ENCODE measurements at places on chromosomes 13 and 19.

- no peak for DNase-seq
Observed at GRCh38 chr13:70769817-70770216, 661.6 kb upstream of the KLHL1 start.

- DNase-seq: no peak
Observed at GRCh38 chr19:52700673-52701072, 34.2 kb downstream of the ZNF611 start.

- no peak for DNase-seq
Observed at GRCh38 chr13:26584713-26585112, 27.2 kb downstream of the WASF3 start.

GRCh38 chr19:45499196-45500180, 1.2 kb downstream of the PPM1N start:
- no peak for DNase-seq

- no peak for DNase-seq
Observed at GRCh38 chr13:89610881-89611280, 1736.6 kb upstream of the MIR17HG start.

DNA sequence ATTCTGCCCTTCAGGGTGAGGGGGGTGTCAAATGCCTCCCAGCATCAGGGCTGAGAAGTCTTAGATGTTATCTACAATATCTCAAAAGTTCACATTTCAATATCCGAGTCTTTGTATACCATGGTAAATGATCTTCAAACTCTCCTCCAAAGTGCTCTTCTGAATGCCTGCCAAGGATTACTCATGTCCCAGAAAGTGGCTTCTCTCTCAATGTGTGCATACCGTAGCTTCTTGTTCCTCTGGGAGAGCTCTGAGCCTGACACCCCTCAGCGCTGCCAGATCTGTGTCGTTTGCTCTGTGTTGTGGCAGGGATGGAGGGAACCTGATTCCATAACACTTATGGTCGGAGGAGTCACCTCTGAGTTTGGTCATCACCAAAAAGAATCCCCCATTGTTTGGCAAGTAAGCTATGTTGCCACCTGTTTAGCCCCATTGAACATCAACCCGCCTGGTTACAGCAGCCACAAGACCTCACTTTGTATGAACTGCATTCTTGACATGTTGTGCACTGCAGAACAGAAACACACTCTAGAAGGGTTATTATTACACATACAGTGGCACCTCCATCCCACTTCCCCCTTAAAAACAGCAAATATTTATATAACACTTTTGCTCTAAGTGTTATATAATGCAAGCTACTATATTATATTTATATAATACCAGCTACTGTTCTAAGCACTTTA, 163.1 kb upstream of the MIR17HG start:
- no peak for DNase-seq

DNA sequence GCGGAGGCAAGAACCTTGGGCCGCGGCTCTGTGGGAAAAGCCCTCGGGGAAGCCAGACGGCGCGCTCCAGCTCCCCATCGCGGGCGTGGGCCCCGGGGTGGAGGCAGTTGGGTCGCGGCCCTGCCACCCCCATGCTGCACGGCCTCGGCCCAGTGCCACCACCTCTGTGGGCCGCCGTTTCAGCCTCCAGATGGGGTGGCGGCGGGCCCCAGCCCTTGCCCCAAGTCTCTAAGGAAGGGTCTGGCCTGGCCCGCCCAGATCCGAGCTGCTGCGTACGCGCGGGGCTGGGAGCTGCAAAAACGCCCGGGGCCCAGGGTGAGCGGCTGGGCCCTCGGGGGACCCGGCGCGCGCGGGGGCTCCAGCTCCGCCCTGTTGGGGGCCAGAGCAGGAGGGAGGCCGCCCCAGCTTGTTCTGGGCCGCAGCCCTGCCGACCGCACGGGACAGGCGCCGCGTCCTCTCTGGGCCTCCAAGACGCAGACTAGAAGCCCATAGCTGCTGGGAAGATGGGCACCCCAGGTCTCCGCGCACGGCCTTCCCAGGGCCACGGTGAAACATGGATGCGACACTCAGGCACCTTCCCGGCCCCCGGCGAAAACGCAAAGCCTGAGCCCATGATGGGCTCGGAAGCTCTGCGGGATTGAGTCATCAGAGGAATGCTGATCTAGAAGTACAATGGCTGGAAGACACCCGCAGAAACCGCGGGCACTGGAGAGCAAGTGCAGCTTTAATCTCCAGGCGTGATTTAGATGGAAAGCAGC, 110.1 kb downstream of the KCTD15 start:
- no peak for DNase-seq

DNA sequence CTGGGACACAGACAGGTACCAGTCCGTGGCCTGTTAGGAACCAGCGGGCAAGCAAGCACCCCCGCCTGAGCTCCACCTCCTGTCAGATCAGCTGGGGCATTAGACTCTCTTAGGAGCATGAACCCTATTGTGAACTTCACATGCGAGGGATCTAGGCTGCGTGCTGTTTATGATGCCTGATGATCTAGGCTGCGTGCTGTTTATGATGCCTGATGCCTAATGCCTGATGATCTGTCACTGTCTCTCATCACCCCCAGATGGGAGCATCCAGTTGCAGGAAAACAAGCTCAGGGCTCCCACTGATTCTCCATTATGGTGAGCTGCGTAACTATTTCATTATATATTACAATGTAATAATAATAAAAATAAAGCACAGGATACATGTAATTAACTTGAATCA, 3.6 kb downstream of the RASGRP4 start:
- DNase-seq: no peak

DNA sequence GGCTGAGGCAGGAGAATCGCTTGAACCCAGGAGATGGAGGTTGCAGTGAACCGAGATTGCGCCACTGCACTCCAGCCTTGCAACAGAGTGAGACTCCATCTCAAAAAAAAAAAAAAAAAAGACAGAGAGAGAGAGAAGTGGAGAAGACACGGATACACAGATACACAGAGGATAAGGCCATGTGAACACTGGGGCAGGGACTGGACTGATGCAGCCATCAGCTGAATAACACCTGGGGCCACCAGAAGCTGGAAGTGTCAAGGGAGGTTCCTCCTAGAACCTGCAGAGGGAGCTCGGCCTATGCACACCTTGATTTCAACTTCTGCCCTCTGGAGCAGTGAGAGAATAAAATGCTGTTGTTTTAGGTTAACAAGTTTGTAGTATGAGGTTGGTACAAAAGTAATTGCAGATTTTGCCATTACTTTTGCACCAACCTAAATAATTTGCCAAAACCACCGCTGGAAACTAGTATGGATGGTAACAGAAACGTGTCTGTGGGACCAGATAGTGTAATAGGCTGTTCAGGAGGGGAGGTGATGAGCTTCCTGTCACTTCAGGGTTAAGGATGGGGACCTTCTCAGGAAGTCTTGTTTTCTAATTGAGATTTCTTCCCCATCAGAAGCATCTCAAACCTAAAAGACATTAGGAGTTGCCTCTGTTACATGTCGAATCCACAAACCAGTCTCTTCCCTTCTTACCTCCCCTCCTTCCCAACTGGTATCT, 36.4 kb upstream of the IGSF23 start:
- no peak for DNase-seq

GRCh38 chr13:41597348-41598041, 140.1 kb downstream of the RGCC start:
- no peak for DNase-seq

GRCh38 chr19:15137777-15138176, 30.6 kb downstream of the SYDE1 start:
- no peak for DNase-seq

GRCh38 chr13:52862358-52863206, 14.1 kb upstream of the PCDH8 start:
- DNase-seq: no peak

DNA sequence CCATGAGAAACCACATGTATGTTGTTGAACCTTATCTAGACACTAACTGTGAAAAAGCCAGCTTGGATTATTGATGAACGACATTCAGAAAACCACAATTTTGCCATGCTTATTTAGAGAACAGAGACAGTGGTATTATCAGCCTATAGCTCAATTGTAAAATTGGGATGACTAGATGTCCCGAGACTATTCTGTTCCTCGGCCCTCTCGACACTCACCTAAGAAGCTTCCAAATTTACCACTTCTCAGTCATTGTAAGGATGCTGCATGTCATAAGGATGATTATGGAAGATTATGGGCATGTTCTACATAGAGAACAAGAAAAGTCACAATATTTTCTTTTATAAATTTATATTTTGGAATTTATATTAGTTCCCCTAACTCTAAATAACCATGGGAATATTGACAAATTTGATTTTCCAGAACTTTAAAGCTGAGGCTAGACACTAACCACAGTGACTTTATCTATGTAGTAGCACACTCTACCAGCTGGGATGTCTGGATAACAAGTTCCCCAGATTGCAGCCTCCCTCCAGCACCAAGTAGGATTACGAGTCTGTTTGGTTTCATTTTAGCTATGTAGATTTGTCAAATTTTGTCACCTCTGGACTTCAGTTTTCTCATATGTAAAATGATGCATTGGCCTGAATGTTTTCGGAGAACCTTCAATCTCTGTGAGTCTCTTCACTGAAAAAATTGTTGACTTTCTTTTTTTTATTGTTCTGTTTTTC, 513.6 kb downstream of the IRS2 start:
- no peak for DNase-seq

DNA sequence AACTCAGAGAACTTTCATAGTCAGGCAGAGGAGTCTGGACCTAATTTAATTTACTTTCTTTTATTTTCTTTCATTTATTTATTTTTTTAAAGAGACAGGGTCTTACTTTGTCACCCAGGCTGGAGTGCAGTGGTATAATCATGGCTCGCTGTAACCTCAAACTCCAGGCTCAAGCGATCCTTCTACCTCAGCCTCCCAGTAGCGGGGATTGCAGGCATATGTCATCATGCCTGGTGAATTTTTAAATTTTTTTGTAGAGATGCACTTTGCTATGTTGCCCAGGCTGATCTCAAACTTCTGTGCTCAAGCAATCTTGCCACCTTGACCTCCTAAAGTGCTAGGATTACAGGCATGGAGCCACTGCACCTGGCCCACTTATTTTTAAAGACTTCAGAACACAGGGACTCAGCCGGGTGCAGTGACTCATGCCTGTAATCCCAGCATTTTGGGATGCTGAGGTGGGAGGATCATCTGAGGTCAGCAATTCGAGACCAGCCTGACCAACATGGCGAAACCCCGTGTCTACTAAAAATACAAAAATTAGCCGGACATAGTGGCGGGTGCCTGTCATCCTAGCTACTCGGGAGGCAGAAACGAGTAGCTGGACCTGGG, 50.6 kb downstream of the KLF5 start:
- DNase-seq: no peak

- DNase-seq: no peak
Observed at GRCh38 chr13:113643593-113643992, 14.4 kb downstream of the ATP4B start.

DNA sequence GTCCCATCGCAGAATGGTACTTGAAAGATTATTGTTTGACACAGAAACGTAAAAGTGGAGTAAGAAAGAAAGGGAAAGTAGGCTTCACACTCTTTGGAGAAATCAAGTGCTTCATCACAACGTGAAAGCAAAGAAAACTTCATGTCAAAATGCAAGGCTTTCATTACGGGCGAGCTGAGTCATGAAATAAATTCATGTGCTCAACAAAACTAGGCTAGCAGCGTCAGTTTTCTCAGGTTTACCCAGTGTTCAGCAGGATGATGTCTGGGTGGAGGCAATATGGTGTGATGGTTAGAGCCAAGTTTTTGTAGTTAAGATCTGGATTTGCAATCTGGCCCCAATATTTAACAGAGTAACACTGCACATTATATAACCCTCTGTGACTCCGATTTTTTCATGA, 128.0 kb downstream of the TRPC4 start:
- no peak for DNase-seq

DNA sequence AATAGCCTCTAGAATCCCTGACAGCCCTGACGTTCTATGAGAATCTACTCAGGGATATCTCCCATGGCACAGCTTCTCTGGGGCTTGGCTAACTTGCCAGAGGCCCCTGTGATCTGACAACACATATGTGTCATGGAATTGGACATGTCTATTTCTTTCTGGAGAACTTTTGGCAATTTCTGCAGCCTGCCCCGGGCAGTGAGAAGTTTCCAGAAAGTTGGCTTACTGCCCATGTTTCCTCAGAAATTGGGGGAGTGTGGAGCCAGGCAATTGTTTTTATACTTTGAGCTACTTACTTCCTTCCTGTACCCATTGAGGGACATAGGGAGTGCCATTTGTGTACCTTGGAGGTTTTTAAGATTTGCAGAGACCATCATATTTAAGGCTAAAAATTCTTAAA, 98.9 kb downstream of the FLT1 start:
- DNase-seq: no peak

- DNase-seq: no peak
Observed at GRCh38 chr13:82687884-82688283, 1194.4 kb downstream of the SLITRK1 start.

DNA sequence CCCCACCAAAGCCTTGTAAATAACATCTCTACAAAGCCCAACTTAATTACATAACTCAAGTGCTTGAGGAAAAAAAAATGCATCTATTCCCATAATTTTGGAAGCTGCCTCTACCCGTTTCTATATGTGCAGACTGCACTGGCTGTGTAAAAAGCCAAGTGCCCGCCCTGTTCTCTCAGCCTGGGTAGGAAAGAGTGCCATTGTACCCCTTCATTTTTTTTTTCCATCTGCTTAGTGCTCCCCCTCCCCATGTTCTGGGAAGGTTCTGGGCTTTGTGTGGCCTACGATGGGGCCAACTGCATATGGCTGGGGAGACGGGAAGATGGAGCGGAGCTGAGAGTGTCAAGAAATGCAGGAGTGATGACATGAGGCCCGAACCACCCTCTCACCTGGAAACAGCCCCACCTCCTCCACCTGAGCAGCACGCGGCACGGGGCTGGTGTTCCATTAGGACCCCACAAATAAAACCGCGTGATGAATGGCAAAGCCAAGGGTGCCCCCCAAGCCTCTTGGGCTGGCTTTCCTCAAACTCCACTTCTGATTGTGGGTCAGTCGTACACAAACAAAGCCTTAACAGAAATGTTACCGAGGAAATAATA, 42.1 kb downstream of the TSHZ3 start:
- DNase-seq: no peak

DNA sequence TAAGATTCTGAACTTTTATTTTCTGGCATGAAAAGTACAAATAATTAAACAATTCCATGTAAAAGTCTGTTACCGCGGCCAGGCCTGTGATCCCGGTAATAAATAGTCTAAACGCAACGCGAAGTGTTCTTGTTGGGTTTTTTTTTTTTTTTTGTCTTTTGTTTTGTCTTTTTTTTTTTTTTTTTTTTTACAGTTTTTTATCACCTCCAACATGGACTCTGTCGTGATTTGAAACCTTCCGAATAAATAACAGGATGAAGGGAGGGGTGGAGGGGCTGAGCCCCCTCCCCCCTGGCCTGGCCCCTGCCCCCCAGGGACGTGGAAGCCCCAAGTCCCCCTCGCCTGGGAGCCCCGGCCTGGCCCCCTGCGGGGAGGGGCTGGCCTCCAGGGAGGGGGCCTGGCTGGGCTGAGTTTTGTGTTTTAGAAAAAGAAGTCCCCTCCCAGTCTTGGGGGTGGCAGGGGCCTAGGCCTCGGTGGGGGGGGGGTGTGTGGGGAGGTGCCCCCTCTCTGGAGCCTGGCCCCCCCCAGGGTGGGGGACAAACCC, 16.0 kb downstream of the PRKCSH start:
- no peak for DNase-seq

DNA sequence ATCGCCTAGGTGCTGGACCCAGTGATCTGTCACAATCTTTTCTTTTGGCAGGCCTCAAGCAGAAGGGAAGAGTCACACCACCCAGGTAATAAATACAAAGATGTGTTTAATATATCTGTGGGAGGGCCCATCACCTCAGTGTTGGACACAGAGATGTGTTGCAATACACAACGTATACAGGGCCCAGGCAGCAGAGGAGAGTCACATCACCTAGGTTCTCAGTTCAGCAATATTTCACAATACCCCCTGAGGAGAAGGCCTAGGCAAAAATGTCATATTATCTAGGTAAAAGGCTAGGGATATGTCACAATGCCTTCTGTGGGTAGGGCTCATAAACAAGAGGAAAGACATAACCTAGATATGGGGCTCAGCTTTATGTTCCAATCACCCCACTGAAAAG, 53.5 kb upstream of the ZNF728 start:
- no peak for DNase-seq
